CD4-positive, alpha-beta T cell (primary cell): ENCODE measurements at places on chromosomes 6 and 20. TPM values are rescaled to one million over a fixed set of nuclear protein-coding genes. Genes with fewer than 3 reads are reported as not detected.

- DNase-seq, result peak; percentile 47
Measured at GRCh38 chr6:56843476-56844349, 111.2 kb upstream of the BEND6 start.

The PRND gene
- total RNA-seq, result not detected

The BHLHE23 gene
- not detected for total RNA-seq

The ZNF512B gene
- total RNA-seq, result 22.0 TPM

The MAP7 gene
- 0.45 TPM for total RNA-seq

GRCh38 chr20:41382791-41383305, 16.2 kb upstream of the EMILIN3 start:
- no peak for DNase-seq

- no peak for DNase-seq
Measured at GRCh38 chr6:163291622-163292021, 122.9 kb upstream of the QKI start.

- DNase-seq, result no peak
Measured at GRCh38 chr20:41482647-41483552, 116.3 kb upstream of the EMILIN3 start.

The BTNL2 gene
- not detected for total RNA-seq

GRCh38 chr6:156413154-156413553, 364.0 kb upstream of the ARID1B start:
- DNase-seq, result no peak

The ZBTB12 gene
- total RNA-seq, result 0.33 TPM

- no peak for DNase-seq
Measured at GRCh38 chr6:158387036-158387435, 74.8 kb downstream of the TULP4 start.

DNA sequence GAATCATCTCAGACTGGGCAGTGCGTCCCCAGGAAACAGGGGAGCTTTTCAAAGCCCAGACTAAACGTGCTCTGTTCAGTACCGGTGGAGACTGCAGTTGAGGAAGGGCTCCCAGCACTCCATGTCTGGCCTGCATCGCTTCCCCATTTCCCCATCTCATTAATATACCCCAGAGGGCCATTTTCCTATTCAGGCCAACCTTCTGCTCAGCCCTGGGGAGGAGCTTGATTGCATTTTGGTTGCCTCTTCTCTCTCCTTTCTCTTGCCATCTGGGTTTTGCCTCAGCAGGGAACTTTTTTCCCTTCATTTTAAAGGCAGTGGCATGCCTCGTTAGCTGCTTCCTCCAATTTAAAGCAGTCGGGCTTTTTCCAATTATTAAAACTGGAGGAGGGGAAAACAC, 394.3 kb upstream of the SOX4 start:
- DNase-seq, result no peak

The HS3ST5 gene
- not detected for total RNA-seq

DNA sequence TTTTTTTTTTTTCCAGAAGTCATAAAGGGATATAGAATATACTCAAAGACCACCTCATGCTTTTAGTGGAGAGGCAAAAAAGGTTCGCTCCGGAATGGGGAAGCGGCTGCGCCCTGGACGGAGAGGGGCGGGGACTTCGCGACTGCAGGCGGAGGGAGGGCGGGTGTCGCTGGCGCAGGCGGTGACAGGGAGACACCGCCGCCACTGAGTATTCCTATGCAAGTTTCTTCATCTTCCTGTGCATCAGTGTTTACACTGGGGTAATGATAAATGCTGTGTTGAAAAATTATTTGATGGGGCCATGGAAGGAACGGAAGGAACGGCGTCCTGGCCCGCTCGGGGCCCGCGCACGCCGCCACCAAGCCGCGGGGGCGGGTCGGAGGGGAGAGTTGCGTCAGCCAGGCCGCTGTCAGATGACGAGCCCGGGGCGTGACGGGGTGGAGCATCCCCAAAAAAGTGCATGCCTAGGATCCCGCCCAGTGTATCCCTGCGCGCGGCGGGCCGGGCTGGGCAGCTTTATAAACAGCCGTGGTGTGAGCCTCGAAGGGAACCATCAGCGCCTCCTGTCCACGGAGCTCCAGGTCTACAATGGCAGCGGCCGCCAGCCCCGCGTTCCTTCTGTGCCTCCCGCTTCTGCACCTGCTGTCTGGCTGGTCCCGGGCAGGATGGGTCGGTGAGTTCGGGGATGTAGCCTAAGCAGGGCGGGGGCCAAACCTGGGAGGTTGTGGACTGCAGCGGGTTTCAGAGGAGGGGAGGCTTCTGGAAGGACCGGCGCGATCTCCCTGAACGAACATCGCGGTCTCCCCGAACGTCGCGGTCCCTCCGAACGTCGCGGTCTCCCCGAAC, at the start of gene ULBP1:
TSS of gene ULBP1 (plus strand) at position 482 of the 846 bp plus-strand sequence. CDS start at position 589, 107 bp downstream.
- DNase-seq, result peak; percentile 74

The CEP43 gene
- 13.5 TPM for total RNA-seq

DNA sequence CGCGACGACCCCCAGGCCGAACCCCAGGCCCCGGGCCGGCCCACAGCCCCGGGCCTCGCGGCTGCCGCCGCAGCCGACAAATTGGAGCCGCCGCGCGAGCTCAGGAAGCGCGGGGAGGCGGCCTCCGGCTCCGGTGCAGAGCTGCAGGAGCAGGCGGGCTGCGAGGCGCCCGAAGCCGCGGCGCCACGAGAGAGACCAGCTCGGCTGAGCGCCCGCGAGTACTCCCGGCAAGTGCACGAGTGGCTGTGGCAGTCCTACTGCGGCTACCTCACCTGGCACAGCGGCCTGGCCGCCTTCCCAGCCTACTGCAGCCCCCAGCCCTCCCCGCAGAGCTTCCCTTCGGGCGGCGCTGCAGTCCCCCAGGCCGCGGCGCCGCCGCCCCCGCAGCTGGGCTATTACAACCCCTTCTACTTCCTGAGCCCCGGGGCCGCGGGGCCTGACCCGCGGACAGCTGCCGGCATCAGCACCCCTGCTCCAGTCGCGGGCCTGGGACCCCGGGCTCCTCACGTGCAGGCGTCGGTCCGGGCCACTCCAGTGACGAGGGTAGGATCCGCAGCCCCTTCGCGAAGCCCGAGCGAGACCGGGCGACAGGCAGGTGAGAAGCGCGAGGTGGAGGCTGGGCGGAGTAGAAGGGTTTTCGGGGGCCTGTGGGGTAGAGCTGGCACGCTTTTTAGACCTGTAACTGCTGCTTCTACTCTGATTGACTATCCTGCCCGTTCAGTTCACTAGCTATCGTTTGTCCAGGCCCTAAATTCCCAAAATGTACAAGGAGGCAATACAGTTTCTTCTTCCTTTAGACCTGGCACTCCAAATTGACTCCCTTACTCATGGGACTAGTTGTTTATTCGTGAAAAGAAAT, 654 bp downstream of the FAM8A1 start:
- DNase-seq, result peak; percentile 5

The HLA-DOB gene
- total RNA-seq, result 3.2 TPM

GRCh38 chr20:12947691-12948090, 61.1 kb upstream of the SPTLC3 start:
- no peak for DNase-seq

DNA sequence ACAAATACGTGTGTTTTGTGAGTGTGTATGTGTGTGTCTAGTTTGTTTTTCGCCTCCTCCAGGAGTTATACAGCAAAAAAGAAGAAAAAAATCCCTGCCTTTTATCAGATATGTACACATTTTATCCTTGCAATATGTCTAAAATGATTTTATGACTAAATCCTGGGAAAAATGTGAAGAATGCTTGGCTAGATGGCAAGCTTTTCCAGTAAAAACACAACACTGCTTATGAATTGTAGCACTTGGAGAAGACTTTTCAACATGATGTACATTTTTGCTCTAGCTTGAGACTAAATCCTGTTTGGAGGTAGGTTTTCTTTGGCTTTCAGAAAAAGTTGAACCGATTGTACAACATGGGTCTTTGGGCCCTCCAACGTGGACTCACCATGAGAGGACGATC, 160.2 kb downstream of the GMPR start:
- DNase-seq, result no peak

The THEMIS gene
- total RNA-seq, result 25.3 TPM

GRCh38 chr20:3751675-3752385, 15.7 kb downstream of the ADISSP start:
- DNase-seq, result peak; percentile 38

DNA sequence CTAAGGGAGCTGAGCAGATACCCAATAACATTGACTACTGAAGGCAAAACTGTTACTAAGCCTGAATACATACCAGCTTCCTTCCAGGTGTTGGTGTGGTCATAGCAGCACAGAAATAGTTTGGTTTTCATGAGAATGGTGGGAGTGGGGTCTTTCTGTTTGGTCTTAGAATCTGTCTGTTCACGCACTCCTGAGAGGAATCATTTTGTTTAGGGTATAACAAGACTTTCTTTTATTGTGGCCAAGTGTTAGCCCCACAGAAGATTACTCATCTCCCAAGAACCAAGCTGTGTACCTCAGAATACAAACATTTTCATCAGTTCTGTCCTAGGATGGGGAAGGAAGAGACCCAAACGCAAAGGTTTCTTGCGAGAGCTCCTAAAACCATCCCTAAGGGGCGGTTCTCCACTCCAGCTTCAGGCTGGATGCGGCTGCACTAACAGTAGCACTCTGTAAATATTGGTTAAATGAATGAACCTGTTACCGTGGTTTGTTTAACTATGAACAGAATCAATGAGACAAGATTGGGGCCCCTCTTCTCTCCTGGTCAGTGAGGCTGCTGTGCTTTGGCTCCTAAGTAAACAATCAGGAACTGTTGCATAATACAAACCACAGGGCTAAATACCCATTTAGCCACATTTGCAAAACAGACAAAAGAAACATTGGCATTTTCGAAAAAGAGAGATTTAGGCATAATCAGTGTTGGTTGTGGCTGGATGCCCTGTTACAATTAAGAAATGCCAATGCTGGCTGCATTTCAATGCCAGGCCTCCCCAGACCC, 44.9 kb downstream of the SNAP25 start:
- DNase-seq, result no peak

The PXMP4 gene
- 3.6 TPM for total RNA-seq

DNA sequence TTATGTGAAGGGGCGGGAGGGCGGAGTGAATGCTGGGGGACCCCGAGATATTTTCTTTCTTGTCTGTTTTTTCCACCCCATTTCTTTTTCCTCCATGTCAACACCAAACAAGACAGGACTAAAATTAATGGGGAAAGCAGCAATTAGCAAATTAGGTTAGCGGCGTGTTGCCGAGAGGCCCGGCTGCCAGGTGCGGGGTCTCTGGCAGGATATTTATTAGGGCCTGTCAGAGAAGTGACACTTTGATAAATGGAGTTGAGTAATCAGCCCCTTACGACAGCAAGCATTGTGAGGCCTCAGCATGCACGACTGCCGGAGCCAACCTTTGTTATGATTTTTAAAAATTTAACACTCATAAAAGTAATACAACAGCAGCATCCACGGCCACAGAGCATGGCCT, 193.8 kb downstream of the DHX35 start:
- DNase-seq, result no peak

The CST5 gene
- total RNA-seq, result not detected

The PNLDC1 gene
- total RNA-seq, result 0.14 TPM

The TPBG gene
- 0.56 TPM for total RNA-seq

GRCh38 chr6:135887069-135887468, 35.6 kb downstream of the PDE7B start:
- no peak for DNase-seq

GRCh38 chr20:3669710-3670367, 6.6 kb upstream of the GFRA4 start:
- DNase-seq, result no peak

The CCDC28A gene
- 37.2 TPM for total RNA-seq

DNA sequence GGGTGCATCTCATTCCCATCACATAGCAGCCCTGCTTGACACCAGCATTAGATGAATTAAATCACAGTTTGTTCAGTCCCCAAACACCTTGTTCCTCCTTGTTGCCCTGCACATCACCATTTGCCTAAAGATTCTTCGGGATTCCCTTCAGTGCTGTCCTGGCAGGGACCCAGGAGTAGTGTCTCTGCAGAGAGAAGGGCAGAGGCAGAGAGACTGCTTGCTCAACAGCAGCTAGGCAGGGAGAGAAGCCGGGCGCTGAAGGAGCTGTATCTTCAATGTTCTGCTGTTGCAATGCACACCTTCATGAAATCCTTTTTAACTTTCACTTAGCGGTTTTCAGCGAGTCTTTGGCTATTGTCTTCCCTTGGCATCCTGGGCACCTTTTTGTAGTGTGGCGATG, 362.9 kb downstream of the FARS2 start:
- no peak for DNase-seq

DNA sequence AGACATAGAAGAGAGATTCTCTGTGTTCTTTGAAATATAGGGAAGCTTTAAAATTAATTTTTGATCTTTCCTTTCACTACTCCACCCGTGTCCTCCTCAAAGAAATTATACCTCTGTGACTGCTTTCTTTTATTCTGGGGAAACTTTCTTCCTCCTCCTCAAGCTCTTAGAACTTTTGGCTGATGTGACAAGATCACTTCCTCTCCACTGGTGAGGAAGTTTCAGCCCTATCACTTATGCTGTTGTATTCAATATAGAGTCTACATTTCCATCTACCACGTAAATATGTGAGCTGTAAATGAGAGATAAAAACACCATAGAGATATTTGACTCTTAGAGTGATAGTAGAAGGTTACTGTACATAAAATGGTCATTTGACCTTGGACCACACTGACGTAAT, 141.9 kb upstream of the SASH1 start:
- no peak for DNase-seq

- DNase-seq, result no peak
Measured at GRCh38 chr6:56730663-56731529, 88.2 kb upstream of the DST start.

The METTL24 gene
- not detected for total RNA-seq

- DNase-seq, result no peak
Measured at GRCh38 chr6:31187780-31188194, 17.3 kb upstream of the POU5F1 start.

DNA sequence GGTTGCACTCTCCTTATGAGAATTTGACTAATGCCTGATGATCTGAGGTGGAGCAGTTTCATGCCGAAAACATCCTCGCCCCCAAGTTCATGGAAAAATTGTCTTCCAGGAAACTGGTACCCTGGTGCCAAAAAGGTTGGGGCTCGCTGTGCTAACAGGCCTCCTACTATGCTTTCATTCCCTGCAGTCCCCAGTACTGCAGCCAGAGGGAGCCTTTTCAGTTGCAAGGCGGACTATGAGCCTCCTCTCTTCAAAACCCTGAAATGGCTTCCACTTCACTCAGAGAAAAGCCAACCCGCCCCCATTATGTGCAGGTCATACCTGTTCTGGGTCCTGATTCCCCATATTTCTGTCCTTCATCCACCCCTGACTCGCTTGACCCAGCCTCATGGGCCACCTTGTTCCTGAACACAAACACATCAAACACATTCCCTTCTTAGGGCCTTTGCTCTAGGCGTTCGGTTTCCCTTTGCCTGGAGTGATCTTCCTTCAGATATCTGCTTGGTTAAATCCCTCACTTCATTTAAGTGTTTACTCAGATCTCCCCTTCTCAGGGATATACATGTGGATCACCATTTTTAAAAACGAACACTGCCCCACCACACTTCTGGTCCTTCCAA, 173.7 kb downstream of the PHACTR1 start:
- no peak for DNase-seq

GRCh38 chr6:68159433-68159832, 475.6 kb upstream of the ADGRB3 start:
- DNase-seq, result no peak

- no peak for DNase-seq
Measured at GRCh38 chr6:54877713-54878317, 31.2 kb downstream of the FAM83B start.
